Retina (tissue), 1 donor: ENCODE measurements at places on chromosomes 3 and 15.

DNA sequence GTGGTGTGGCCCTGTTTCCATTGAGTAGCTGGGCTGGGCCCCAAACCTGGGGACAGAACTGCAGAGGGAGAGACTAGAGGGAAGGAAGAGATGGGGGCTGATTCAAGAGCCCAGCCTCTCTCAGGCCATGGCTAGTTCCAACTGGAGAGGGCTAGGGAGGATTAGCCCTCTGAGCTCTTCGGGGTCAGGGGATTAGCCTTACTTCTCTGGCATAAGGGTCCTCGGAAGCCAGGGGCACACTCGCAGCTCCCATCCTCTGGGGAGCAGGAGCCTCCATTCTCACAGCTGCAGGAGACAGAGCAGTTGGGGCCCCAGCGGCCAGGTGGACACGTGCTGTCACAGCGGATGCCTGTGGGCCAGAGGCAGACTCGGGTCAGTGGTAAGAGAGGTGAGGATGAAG lies 53.3 kb downstream of the RAB11A start:
- DNase-seq: no peak

DNA sequence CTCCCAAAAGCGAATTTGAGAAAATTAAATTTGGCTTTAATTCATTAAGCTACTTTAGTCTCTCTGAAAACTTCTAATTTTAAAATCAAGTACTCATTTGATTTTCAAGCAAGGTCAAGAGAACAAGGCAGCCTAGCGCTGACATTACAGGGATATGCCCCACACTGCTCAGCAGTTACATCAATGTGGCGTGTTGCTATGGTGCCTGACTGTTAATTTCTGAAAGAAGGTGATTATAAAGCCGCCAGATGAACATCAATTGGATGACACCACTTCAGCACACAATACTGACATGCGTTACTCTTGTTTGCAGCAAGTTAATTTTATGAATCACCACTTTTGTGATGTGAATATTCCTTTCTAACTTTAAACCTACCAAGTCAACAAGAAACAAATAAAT lies 284.4 kb downstream of the FOXP1 start:
- no peak for DNase-seq

- DNase-seq: no peak
These were observed 95.1 kb upstream of the MBNL1 start for GRCh38 chr3:152173627-152174026.

DNA sequence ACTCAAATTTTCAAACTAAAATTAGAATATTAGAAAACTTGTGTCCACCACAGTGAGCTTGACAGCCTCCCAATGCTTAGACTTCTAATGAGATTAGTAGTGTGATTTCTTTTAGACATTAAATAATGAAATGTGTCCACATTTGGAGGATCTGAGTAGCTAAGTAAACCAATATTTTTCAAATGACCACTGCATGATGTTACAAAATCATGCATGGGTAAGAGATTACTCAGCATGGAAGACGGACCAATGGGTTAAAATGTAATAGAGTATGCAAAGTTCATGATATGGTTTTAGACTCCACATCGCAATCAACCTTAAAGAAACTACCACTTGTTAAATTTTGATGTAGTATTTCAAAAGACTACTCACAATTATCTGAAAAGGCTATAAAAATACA lies 130.6 kb downstream of the IMPG2 start:
- no peak for DNase-seq

GRCh38 chr3:133453383-133453782 lies 53.5 kb downstream of the BFSP2 start:
- no peak for DNase-seq

- DNase-seq: no peak
These were observed 169.1 kb downstream of the CLSTN2 start for GRCh38 chr3:140103986-140104645.

- DNase-seq: no peak
These were observed 2.3 kb upstream of the SLC51B start for GRCh38 chr15:65042776-65043327.

- no peak for DNase-seq
These were observed 64.2 kb upstream of the LINGO1 start for GRCh38 chr15:77696871-77697270.

- DNase-seq: no peak
These were observed 184.9 kb downstream of the SV2B start for GRCh38 chr15:91284758-91285466.

- DNase-seq: no peak
These were observed 486.3 kb upstream of the PROK2 start for GRCh38 chr3:72271216-72271615.

DNA sequence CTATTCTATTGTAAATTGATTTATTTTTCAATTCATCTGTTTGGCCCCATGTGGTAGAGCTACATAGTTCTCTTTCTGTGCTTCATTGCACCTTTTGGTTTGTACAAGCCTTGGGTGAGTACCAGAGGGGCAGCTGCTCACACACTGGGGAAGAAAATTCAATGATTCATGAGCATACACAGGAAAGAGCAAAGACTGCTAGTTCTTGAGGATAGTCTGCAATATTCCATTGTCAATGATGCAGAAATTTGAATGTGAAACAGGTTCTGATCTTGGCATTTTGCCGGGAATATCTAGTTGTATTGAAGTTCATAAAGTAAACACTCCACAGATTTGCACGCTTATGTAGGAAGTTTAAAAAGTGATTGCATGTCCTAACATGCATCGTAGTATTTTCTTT lies 304.6 kb downstream of the NAALADL2 start:
- DNase-seq: no peak

DNA sequence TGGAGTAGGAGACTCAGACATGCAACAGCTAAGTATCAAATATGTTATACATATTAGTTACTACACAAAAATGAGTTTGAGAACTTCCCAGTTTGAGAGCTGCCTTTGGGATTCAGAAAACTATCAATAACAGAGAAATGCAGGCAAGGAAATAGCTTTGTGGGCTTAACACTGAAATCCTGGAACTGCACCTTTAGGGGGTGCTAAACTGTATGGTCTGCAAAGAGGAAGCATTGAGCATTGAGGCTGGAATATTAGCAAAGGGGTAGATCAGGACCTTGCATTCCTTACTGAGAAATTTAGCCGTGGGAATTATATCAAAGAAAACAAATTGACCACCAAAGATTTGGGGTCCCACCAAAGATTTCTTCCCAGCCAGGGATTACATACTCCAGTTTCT lies 580.0 kb downstream of the ZNF385D start:
- DNase-seq: no peak

DNA sequence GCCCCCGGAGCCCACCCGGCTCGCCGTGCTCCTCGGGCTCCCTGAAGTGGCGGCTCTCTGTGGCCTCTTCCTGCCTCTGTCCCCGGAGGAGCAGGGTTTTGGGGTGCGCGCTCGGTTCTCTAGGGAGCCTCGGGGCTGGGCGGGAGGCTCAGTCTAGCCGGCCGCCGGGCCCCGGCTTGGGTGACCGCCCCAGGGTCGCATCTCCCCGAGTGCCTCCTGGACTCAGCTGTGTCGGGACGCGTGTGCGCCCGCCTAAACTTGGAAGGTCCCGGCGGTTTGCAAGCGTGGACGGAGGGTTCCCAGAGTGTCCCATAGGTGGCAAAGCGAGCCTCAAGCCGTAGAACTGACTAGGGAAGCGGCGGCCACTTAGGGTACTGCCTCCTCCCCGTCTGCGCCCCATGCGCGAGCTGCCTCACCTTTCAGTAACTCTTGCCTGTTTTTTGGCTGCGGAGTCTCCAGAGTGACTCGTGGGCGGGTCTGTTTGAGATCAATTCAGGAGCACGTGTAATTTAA lies 601 bp downstream of the ACTL6A start:
- peak; percentile 82 for DNase-seq

DNA sequence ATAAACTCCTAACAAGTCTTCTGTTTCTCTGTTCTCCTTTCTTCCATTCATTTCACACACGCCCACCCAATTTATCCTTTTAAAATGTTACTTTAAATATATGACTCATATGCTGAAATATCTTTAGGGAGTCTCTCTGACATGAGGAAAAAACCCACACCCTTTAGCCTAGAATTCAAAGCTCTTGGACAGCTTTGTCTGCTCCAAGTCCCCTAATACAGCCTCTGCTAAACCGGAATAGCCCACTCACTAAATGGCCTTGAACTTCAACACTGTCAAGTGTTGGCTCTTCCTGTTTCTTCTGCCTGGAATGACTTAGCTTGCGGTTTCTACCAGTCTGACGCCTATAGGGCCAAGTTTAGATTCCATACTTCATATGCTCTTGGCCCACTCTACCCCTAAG lies 3.3 kb upstream of the CD96 start:
- no peak for DNase-seq

GRCh38 chr15:76196269-76197231 lies 114.7 kb downstream of the ETFA start:
- DNase-seq: no peak

- no peak for DNase-seq
These were observed 53.8 kb downstream of the CMSS1 start for GRCh38 chr3:99871231-99872045.

DNA sequence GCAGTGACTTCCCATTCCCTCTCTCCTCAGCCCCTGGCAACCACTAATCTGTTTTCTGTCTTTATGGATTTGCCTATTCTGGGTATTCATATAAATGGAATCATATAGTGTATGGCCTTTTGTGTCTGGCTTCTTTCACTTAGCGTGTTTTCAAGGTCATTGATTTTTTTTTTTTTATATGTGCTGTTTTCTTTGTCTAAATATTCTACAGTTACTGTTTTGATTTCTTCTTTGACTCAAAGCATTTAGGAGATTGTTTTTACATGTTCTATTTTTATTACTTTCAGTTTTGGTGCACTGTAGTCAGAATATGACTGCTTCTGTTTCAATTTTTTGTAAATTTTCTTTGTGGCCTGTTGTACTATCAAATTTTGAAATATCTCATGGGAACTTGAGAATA lies 71.9 kb upstream of the RNU6-1 start:
- DNase-seq: no peak

- no peak for DNase-seq
These were observed 8.9 kb downstream of the RFX7 start for GRCh38 chr15:56234804-56235203.

- no peak for DNase-seq
These were observed 319.3 kb upstream of the GBE1 start for GRCh38 chr3:82080792-82081191.

- no peak for DNase-seq
These were observed 499.4 kb upstream of the MDFIC2 start for GRCh38 chr3:70811880-70812279.

GRCh38 chr3:39086144-39086543 lies 21.3 kb downstream of the GORASP1 start:
- DNase-seq: no peak

GRCh38 chr15:100833417-100834389 lies 45.9 kb upstream of the ALDH1A3 start:
- DNase-seq: no peak

GRCh38 chr3:133271042-133271441 lies 128.8 kb upstream of the BFSP2 start:
- DNase-seq: no peak

DNA sequence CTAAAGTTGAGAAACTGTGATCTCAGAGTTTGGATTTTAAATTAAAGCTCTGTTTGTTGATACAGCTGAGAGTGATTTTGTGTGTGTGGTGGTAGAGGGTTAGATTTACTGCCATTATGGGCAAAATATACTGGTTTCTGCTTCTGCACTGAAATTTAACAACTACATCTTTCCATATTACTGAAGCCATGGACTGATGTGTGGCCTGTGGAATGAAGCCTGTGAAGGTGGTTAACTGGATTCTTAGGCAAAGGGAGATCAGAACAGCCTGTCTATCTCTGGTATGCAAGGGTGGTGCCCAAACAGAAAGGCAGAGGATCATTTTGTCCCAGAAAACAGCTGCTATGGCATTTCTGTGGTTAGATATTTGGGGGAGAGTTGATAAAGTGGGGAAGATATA lies 297.3 kb upstream of the THBS1 start:
- no peak for DNase-seq

GRCh38 chr15:69578787-69579583 lies 126.4 kb downstream of the RPLP1 start:
- no peak for DNase-seq

DNA sequence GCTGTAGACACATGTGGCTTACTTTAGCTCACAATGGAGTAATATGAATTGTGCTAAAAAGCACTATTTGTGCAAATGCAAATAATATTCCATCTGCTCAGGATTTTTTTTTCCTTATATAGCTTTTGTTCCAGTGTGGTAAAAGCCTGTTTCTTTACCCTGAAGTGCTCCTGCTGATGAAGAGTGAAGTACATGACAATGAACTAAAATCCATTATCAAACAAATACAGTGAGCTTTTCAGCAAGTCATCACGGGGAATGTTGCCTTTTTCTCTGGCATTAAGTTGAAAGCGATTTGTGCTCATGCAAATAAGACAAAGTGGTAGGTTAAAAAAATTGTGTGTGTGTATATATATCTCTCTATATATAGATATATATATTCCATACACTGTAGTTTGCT lies 28.6 kb upstream of the CCDC39 start:
- no peak for DNase-seq

DNA sequence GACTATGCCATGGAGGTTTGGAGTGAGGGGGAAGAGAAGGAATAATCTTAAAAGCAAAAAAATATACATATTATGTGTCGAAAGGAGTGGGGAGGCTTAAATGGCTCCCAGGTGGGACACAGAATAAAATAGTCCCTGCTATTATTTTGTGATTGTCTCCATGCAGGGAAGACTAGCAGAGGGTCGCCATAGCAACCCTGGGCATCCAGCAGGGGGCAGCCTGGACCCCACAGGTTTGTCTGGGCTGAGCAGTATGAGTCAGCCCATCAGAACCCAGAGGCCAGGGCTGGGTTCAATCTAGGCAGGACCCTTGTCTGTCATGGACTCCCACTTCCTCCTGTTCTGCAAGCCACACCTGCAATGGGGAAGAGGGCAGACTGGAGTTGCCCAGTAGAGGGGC lies 17.6 kb upstream of the LINGO1 start:
- DNase-seq: no peak

GRCh38 chr3:53023072-53023823 lies 22.6 kb downstream of the SFMBT1 start:
- DNase-seq: no peak

- DNase-seq: no peak
These were observed 81.4 kb upstream of the BCHE start for GRCh38 chr3:165918657-165918979.

GRCh38 chr3:14434126-14434497 lies 31.7 kb downstream of the SLC6A6 start:
- no peak for DNase-seq

DNA sequence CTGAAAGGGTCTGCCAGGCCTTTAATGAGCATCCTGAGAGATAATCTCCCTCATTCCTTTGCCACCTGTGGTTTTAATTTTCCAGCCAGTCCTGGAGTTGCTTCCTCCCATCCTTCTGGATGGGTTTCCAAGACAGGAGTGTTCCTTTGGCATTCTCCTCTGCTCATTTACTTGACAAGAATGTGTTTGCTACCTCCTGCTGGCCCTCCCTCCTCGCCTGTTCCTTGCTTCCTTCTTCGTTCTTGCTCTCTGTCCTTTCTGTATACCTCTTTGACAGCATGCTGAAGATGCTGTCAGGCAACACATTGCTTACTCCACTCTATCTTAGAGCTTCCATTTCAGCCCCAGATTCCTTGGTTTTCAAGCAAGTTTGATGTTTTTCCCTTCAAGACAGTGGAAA lies 46.0 kb downstream of the ERC2 start:
- DNase-seq: no peak

- no peak for DNase-seq
These were observed 27.1 kb downstream of the IQCH start for GRCh38 chr15:67281714-67282113.

GRCh38 chr3:172104471-172105072 lies 65.2 kb downstream of the FNDC3B start:
- no peak for DNase-seq
